ENCODE measurements at places on chromosomes 3 and 15.

DNA sequence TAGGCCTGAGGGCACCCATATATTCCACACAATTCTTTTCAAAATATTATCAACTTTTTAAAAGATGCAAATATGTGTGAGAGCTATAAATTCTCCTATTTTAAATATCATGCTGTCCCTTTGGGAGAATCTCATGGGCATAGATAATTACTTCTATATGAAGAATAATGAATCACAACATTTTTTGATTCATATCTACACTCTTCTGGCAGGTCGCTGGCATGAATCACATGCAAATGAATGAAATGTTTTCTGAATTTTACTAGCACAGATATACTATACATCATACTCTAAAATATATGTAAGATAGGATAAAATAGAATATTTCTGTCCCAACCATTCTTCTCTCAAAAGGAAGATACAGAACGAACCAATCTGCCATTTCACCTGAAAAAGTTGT is 277.7 kb upstream of the KCNH8 start:
- no peak for DNase-seq

GRCh38 chr3:32495085-32495484 is 7.6 kb downstream of the CMTM6 start:
- DNase-seq = no peak

GRCh38 chr15:37016231-37016630 is 84.1 kb downstream of the MEIS2 start:
- no peak for DNase-seq

DNA sequence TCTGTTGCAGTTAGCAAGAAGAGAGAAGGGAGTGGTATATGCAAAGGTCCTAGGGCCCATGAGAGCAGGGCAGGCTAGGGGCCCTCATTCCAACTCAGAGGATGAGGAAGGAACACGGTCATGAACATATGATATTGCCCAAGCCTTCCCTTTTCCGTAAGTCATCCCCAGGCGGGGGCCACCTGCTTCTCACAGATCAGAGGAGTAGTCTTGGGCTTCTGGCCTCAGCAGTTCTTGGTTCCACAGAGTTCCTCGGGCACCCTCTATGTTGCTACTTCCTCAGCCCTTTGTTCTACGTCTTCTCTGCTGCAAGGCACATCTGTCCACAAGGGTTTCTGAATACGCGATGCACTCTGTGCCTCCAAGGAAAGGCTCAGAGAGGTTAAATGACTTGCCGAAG is 25.3 kb downstream of the EPHB3 start:
- DNase-seq = no peak

GRCh38 chr3:179606534-179607085 is 2.0 kb downstream of the NDUFB5 start:
- DNase-seq = no peak

- no peak for DNase-seq
Measured at GRCh38 chr3:127005864-127006500, 23.1 kb downstream of the PLXNA1 start.

GRCh38 chr3:66082679-66083078 is 44.0 kb upstream of the MAGI1 start:
- no peak for DNase-seq

DNA sequence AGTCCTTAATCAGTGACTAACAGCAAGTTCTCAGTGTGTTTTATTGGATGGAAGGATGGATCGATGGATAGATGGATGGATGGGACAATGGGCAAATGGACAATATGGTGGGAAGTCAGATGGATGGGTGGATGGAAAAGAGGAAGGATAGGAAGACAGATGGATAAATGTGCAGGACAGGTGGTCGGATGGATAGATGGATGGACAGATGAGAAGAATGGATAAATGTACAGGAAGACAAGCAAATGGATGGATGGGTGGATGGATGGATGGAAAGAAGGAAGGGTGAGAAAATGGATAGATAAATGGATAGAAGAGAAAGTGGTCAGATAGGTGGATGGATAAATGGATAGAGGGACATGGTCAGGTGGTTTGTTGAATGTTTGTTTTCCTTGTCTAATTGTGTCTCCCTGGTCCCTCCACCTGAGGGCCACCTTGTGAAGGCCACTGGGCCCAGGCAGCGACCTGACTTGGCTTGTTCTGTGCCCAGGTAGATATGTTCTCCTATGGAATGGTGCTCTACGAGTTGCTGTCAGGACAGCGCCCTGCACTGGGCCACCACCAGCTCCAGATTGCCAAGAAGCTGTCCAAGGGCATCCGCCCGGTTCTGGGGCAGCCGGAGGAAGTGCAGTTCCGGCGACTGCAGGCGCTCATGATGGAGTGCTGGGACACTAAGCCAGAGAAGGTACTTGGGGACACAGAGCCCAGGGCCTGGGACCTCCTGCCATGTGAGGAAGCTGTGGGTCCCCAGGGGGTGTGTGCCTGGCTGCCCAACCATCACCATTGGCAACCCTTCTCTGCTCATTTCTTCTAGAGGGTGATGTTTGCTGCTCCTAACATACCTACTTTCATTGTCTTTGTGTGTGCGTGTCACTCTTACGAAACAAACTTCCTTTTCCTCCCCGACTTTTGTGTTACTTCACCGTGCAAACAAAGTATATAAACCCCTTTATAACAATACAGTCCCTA is 137.5 kb downstream of the LRRK1 start:
- no peak for DNase-seq

DNA sequence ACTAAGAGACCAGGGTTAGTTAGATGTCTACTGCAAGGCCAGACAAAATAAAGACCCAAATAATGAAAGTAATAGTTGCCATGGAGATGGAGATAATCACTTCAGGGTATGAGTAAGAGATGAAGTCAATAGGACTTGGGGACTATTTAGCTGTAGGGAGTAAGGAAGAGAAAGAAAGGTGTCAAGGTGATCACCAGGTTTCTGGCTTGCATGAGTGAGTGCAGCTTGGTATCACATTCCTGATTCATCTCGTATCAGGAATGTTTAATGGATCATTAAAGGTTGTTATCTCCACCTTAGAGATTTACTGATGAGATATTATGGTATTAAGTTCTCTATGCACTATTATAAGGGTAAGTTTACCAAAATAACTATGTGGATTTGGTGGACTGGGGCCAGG is 357.4 kb upstream of the ATP11B start:
- DNase-seq = no peak

- no peak for DNase-seq
Measured at GRCh38 chr3:62948921-62949320, 73.7 kb upstream of the CADPS start.

GRCh38 chr3:16600780-16601536 is 4.3 kb downstream of the DAZL start:
- DNase-seq = peak; percentile 23

- DNase-seq = no peak
Measured at GRCh38 chr3:38168151-38169026, 3.1 kb downstream of the OXSR1 start.

- DNase-seq = no peak
Measured at GRCh38 chr3:155605571-155605970, 139.3 kb downstream of the PLCH1 start.

GRCh38 chr3:14438262-14438661 is 35.9 kb downstream of the SLC6A6 start:
- no peak for DNase-seq

DNA sequence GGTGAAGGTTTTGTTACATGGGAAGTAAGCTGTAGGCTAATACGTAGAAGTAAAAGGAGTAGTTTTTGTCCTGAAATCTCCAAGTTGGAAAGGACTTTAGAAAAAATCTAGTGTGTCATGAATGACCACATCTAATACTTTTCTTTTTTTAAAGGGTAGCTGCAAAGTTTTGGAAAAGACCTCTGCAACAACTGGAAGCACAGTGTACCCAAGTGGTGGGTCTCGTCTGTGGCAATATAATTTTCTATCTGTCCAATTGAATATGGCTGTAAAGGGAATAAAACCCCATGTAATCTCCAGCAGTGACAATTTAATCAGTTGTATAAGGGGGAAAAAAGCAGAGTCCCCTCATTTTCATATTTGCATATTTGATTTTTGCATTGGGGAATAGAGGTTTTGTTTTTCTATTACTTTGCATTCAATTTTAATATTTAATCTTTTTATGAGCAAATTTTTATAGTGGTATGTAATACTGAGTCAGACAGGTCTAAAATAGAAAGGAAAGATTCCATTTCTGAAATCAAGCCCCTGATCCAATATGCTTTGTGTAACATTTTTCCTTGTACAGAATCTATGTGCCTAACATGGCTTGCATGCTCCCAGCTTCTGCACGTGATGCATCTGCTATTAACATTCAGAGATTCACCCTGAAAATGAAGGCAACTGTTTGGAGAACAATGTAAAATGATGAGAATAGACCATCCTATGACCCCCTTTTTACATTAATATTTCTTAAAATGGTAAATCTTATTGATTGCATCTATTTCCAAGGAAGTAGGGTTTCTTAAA is 531.4 kb downstream of the ZIC1 start:
- DNase-seq = no peak

GRCh38 chr3:21995079-21995607 is 244.1 kb upstream of the ZNF385D start:
- DNase-seq = no peak

DNA sequence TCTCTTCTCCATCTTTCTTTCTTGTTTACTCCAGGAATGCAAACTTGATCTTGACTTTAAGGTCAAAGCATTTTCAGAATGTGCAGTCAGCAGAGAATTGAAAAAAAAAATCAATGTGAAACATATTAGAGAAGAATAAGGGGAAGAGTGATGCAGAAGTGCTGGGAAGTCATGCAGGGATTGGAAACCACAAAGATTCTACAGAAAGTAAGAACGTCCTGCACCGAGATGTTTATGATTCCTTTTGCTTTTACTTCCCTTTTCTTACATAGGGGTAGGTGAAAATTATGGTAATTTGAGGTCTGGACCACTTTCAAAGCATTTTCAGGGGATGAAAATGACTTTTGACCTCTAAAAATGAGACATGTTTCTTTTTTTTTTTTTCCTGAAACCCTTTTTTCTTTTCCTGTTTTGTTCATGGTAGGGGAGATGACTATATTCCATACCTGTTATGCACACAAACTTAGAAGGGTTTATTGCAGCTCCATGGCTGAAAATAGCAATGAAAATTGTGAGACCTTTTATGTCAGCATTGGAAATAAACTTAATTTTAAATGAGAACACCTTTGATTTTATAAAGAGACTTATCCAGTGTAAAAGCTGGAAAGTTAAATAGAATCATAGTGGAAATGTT is 623.5 kb upstream of the TBL1XR1 start:
- no peak for DNase-seq

DNA sequence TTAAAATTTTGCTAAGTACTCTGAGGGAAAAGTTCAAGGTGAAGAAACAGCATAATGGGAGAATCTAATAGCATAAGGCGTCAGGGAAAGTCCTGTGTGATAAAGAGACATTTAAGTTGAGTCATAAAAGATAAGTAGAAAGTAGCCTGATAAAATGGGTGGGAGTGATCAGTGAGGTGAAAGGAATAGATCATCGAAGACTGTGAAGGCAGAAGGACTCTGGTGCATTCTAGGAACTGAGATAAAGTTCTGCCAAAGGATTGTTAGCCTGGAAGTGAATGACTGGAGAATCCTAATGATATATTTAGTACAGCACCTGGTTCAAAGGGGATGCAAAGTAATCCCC is 149.9 kb downstream of the CFAP20DC start:
- DNase-seq = no peak

- no peak for DNase-seq
Measured at GRCh38 chr3:33541918-33542317, 101.7 kb upstream of the UBP1 start.

DNA sequence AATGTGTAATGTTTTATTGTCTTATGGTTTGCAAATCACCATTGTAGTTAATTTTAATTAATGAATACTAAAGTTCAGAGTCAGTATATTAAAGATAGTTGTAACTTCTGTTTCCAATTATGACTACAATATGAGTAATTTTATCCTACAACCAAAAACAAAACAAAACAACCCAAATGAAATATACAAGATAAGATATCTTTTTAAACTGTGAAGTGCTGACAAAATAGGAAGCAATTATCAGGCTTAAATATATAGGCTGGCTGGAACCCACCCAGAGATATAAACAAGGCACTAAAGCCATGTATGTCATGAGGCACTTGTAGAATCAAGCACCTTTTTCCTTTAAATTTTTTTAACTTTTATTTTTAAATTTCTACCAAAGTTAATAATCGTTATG is 108.6 kb upstream of the LRRFIP2 start:
- no peak for DNase-seq

DNA sequence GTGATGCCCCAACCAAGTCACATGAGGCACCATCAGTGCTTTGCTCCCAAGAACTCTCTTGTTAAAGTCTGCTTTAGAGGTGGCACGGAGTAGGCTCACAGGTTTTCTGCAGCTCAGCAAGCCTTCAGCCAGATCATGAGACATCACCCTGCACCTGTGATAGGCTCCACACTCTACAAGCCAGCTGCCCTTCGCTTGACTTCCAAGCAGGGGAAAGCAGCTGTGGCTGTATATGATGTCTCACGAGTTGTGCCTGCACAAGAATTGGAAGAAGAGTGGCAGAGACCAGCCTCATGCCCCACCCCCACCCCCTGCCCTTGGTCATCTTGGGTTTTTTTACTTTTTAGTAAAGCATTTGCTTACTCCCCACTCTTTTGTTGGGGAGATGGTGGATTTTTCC is 22.5 kb downstream of the MRPS11 start:
- no peak for DNase-seq

DNA sequence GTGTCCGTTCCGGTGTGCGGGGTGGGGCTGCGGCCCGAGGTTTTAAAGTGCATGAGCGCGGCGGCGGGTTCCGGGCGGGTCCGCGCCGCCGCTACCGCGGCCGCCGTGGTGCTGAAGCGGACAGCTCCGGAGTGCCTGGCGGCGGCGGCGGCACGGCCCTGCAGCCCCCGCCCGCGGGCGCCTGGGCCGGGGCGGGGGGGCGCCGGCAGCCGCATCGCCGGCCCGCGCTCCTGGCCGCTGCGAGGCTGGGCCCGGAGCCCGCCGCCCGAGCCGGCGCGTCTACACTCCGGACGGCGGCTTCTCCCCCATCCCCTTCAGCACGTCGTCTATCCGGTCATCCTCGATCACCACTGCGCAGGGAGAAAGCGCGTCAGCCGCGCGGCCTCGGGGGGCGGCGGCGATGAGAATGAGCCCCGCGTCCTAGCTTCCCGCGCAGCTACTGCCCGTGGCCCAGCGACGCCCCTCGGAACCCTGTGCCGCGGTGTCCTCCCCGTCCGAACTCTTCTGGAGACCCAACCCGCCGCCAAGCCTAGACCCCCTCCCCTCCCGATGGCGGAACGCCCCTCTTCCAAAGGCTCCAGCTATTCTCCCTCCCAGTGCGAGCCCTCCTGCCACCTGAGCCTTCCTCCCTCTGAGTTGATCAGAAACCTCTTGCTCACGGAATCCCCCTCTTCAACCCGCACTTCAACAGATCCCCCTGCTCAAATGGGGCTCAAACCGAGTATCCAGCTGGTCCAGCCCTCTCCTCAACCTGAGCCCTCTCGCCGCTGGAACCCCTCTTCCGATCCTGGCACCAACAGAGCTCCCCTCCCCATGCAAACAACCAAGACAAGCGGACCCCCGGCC is 1.3 kb downstream of the CAMK2N2 start:
- no peak for DNase-seq

DNA sequence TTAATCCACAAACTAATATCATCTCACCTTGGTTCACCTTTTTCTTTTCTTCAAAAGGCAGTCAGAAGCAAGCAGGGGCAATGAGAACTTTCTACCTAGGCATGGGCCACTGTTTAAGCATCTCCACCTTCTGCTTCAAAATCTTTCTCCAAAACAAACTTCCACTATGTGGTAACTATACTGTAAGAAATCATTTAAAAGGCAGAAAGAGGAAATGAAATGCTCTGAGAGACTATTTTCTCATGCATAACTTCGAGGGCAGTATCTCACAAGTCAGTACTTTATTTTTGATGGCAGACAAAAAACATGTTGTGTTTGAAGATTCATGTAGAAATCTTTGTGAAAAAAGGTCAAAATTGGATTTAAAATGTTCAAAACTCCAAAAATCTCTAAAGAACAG is 419.7 kb downstream of the ZBTB20 start:
- no peak for DNase-seq

- DNase-seq = no peak
Measured at GRCh38 chr3:75242012-75242735, 422.0 kb upstream of the FRG2C start.
